Type B pancreatic cell (in vitro differentiated cells): ENCODE measurements at places on chromosomes 11 and 22.

DNA sequence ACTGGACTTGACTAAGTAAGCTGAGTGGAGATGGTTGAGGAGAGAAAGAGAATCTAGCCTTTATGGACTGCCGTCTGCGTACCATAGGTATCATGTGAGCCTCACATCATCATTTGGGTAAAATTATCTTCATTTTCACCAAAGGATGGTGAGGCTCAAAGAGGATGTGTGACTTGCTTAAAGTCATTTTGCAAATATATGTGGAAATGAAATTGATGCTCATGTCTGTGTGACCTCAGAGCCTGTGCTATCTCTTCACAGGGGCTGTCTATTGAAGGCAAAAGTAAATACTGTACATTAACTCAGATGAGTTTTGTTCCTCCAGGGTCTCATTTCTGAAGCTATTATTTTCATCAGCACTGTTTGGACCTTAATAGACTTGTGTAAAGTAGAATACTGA lies 83.3 kb upstream of the ALKBH3 start:
- no peak for DNase-seq
- H3K4me3 ChIP-seq: no peak overlapping the region
- no peaks in the 10 kb centered on the region for H3K27me3 ChIP-seq
- no peak overlapping the region for H3K27ac ChIP-seq

- H3K36me3 ChIP-seq: no peaks in the 10 kb centered on the region
- no peak for DNase-seq
- no peak overlapping the region for H3K27ac ChIP-seq
Observed at GRCh38 chr11:64120951-64121569, 44.9 kb downstream of the MACROD1 start.

DNA sequence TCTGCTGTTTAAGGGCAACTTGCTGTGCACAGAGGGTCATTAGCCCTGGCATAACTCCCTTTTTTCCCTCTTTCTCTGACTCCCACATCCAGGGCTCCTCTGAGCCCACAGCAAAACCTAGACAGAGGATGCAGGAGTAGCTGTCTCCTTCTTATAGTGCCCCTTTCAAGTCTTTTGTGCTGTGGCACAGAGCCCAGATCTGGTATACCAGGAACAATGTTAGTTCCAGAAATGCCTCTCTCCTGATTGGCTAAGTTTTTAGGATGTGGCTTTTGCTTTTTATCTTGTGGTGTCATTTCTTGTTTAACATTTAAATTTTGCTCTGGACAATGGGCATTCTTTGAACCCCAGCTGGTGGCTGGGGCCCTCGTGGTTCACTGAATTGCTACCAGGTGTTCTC lies 25.6 kb upstream of the RRM1 start:
- H3K36me3 ChIP-seq: peaks cover 3% of the 10 kb centered on the region
- peaks cover 13% of the 10 kb centered on the region for H3K4me1 ChIP-seq
- H3K4me3 ChIP-seq: no peak overlapping the region
- H3K27ac ChIP-seq: no peak overlapping the region

GRCh38 chr11:116866804-116867455 lies 29.5 kb upstream of the APOA1 start:
- no peak overlapping the region for H3K4me3 ChIP-seq
- no peak overlapping the region for H3K27ac ChIP-seq
- no peak for DNase-seq
- no peaks in the 10 kb centered on the region for H3K4me1 ChIP-seq
- no peaks in the 10 kb centered on the region for H3K27me3 ChIP-seq

GRCh38 chr11:35624316-35624715 lies 6.1 kb downstream of the FJX1 start:
- H3K27me3 ChIP-seq: peaks cover 7% of the 10 kb centered on the region
- peaks cover 48% of the 10 kb centered on the region for H3K4me1 ChIP-seq
- H3K4me3 ChIP-seq: no peak overlapping the region
- no peak overlapping the region for H3K27ac ChIP-seq
- H3K36me3 ChIP-seq: no peaks in the 10 kb centered on the region

GRCh38 chr11:19890308-19890707 lies 177.7 kb downstream of the NAV2 start:
- H3K27ac ChIP-seq: no peak overlapping the region
- no peak for DNase-seq
- no peaks in the 10 kb centered on the region for H3K27me3 ChIP-seq
- H3K4me3 ChIP-seq: peak overlapping the region; percentile 2
- peaks cover 26% of the 10 kb centered on the region for H3K36me3 ChIP-seq

DNA sequence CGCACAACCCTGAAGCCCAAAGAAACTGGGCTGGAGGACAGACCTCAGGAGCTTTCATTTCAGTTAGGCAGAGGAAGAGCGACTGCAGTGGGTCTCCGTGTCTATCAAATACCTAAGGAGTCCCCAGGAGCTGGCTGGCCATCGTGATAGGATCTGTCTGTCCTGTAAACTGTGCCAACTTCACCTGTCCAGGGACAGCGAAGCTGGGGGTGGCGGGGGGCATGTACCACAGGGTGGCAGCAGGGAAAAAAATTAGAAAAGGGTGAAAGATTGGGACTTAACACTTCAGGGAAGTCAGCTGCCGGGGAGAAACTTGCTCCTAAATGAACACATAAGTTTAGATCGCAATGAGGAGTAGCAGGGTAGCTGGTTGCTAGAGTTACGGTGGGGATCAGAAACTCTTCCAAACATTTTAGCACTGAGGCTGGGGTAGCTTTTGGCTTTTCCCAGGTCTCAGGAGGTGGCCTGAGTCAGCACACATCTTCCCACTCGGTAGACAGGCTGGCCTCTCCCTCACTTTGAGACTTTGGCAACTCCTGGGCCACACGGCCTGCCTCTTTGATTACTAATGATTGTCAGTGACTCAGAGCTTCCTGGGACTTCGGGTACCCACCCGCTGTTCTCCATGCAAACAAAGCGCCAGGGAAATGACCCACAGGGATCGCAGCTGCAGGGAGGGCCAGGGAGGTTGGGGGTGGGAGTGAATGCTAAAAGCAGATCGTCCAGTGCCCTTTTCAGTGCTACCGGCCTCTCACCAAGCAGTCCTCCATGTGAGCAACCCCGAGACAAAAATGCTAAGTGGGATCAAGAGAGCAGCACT lies 2.9 kb upstream of the MTFP1 start:
- no peak for DNase-seq
- H3K4me1 ChIP-seq: peaks cover 30% of the 10 kb centered on the region
- H3K36me3 ChIP-seq: no peaks in the 10 kb centered on the region
- no peaks in the 10 kb centered on the region for H3K27me3 ChIP-seq
- peak overlapping the region; percentile 97 for H3K4me3 ChIP-seq

DNA sequence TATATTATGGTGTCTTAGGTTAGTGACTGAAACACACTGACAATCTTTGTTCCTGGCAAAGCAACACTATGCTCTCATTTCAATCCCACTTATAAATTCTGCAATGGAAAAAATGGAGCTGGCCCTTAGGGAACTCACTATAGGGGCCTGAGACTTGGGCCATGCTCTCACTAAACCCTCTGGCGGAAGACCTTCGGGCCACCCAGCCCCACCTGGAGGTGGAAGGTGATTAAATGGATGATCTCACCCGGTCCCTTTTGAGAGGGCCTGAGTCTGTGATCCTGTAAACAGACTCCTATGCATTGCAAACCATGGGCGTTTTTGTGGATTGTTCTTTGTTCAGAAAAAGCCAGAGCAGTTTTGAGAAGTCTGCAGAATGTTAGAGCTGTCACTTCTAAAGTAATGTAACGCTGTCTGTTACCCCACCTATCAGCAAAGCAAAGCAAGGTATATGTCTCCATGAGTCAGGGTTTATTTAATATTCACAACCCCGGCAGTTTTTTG lies 17.0 kb upstream of the CDON start:
- H3K4me1 ChIP-seq: peaks cover 39% of the 10 kb centered on the region
- DNase-seq: no peak
- no peak overlapping the region for H3K4me3 ChIP-seq
- peaks cover 8% of the 10 kb centered on the region for H3K27me3 ChIP-seq
- no peaks in the 10 kb centered on the region for H3K36me3 ChIP-seq
- peak overlapping the region; percentile 88 for H3K27ac ChIP-seq

DNA sequence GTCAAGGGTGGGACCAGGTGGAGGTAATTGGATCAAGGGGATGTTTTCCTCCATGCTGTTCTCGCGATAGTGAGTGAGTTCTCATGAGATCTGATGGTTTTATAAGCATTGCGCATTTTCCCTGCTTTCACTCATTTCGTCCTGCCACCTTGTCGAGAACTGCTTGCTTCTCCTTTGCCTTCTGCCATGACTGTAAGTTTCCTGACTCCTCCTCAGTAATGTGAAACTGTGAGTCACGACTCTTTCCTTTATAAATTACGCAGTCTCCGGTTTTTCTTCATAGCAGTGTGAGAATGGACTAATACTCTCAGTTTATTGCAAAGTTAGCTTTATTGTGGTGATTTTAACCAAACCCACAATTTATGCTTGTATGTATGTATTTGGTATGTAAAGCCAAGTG lies 878.5 kb upstream of the ANO3 start:
- H3K27ac ChIP-seq: no peak overlapping the region
- H3K4me3 ChIP-seq: no peak overlapping the region
- H3K27me3 ChIP-seq: no peaks in the 10 kb centered on the region
- no peaks in the 10 kb centered on the region for H3K36me3 ChIP-seq
- peaks cover 3% of the 10 kb centered on the region for H3K4me1 ChIP-seq
- no peak for DNase-seq

DNA sequence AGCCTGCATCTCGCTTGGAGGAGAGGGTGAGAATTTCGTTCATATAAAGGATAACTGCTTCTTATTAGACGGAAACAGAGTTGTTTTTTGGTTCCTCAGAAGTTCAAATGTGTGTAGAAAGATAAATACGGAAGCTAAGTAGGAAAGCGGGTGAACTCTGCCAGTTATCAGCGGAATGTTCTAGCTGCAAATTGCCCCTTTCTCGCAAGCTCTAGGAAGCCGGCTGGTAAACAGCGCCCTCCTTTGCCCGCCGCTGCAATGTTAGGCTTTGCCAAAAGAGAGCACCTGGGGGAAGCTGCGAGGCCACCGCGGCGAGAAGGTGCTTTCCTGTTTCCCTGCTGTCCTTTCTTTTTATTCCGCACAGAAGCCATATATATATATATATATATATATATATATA lies 67.0 kb downstream of the IGLL5 start:
- peaks cover 41% of the 10 kb centered on the region for H3K27me3 ChIP-seq
- no peak overlapping the region for H3K4me3 ChIP-seq
- no peak for DNase-seq
- no peaks in the 10 kb centered on the region for H3K36me3 ChIP-seq
- no peak overlapping the region for H3K27ac ChIP-seq

DNA sequence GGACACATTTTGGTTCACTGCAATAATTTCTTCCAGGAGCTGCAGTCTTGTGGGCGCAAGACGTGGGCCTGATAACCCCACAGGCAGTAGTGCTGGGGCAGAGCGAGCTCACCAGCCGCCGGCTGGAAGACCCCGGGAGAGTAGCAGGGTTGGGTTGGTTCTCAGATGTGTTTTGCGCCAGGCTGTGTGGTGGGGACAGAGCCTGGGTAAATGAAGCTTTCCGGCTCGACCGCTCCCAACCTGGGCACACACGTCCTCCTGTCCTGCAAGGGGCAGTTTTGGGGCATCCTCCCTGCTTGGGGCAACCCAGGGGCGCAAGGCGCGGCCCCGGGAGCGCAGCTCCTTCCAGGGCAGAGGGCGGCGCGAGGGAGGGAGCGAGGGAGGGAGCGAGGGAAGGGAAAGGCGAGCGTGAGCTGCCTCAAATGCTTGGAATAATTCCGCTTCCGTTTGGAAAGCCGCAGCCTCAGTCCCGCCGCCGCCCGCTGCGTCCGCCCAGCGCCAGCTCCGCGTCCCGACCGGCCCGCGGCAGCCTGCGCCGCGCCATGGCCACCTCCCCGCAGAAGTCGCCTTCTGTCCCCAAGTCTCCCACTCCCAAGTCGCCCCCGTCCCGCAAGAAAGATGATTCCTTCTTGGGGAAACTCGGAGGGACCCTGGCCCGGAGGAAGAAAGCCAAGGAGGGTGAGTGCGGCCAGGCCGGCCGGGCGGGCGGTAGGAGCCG lies at the start of gene PARVA:
PARVA (plus strand) TSS at position 466 of the 718 bp plus-strand sequence; CDS start at position 543, 77 bp downstream.
- peaks cover 3% of the 10 kb centered on the region for H3K36me3 ChIP-seq
- H3K27ac ChIP-seq: peak within 1 kb of the TSS; percentile 95
- peak within 1 kb of the TSS; percentile 98 for H3K4me3 ChIP-seq
- DNase-seq: peak; percentile 79
- H3K27me3 ChIP-seq: no peaks in the 10 kb centered on the region
